ENCODE measurements at places on chromosomes 3 and 15. TPM values are rescaled to one million over a fixed set of nuclear protein-coding genes. Genes with fewer than 3 reads are reported as not detected.

GRCh38 chr3:188729422-188729821 is 442.3 kb upstream of the TPRG1 start:
- no peak for DNase-seq

DNA sequence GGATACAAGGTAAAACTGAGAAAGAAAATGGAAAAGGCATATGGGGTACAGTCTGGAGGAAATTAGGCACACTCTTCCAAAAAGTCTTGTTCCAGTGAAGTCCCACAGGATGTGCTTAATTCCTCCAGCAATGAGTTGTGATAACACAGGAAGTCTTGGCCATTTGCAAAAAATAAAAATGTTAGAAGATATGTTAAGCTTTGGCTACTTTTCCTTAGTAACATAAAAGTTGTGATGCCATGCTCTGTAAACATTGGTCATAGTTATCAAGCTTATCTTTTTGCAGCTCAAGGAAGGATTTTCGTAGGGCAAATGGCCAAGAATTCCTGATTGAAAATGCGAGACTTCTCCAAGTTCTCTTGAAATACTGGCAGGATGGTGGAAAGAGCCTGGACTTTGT is 26.4 kb downstream of the LNP1 start:
- DNase-seq: no peak

GRCh38 chr3:72811571-72811970 is 36.7 kb downstream of the SHQ1 start:
- no peak for DNase-seq

DNA sequence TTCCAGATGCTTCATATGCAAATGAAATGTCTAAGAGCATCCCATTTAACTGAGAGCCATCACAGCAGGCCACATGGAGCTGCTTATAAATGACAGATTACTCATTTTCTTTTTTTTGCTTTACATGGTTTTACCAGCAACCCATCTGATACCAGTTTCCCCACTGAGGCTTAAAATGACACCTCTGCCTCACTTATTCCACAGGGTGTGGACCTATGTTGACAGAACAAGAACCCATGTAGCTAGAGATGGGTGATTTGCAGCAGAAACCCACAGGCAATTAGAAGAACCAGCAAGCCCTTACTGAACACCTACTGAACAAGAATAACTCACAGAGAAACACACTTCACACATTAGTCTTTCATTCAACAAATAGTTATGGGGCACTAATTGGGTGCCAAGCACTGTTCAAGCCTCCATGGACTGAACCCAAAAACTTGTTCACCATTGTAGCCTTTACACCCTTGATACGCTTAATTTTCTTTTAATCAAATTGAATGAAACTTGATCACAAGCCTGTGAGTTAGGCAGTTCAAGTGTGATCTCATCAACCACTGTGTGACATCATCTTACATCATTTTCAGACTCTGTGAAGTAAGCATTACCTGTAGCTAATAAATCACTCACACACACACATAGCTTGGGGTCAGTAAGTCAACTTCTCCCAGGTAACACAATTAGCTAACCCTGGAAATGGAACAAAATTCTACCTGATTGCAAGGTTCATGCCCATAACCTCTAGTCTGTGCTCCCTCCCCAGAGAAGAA is 45.4 kb downstream of the MAGI1 start:
- no peak for DNase-seq

DNA sequence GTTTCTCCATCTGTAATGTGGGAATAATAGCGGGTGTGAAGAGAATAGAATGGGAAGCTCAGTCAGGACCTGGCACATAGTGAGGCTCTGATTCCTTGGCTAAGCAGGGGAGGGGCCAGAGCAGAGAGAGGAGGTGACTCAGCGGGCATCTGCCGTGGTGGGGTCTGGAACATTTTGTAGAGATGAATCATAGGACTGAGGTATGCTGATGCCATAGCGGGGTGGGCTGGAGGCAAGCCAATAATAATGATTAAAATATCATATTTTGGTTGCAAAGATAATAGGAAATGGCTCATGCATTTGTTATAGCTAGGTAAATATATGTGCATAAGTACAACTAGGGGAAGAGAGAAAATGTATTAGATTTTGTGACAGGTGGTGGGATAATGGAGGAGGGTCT is 11.2 kb downstream of the TGM4 start:
- DNase-seq: peak; percentile 34

- DNase-seq: peak; percentile 10
Measured at GRCh38 chr3:80232760-80233159, 465.0 kb upstream of the ROBO1 start.

GRCh38 chr3:196636369-196637349 is 2.8 kb upstream of the NRROS start:
- DNase-seq: no peak

- DNase-seq: no peak
Measured at GRCh38 chr15:65206750-65207149, 4.5 kb downstream of the CILP start.

DNA sequence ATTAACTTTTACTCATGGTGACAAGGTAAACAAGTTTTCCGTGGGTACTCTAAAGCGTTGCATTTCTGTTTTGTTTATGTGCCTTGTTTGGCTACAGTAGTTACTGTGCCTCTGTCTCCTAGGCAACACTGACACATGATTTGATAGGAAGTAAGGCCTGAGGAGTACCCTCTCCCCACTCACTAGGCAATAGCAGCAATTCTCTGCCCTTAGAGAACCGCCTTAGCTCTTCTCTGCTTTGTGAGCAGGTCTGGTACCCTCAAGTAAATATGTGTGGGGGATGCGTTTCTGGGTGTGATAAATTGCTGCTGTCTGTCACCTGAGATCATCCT is at the start of gene IL5RA:
TSS of gene IL5RA (minus strand) at position 76 of the 332 bp plus-strand sequence. CDS start 5,390 bp downstream, outside the sequence.
- no peak for DNase-seq

GRCh38 chr3:157837336-157837735 is 268.9 kb downstream of the SHOX2 start:
- no peak for DNase-seq

DNA sequence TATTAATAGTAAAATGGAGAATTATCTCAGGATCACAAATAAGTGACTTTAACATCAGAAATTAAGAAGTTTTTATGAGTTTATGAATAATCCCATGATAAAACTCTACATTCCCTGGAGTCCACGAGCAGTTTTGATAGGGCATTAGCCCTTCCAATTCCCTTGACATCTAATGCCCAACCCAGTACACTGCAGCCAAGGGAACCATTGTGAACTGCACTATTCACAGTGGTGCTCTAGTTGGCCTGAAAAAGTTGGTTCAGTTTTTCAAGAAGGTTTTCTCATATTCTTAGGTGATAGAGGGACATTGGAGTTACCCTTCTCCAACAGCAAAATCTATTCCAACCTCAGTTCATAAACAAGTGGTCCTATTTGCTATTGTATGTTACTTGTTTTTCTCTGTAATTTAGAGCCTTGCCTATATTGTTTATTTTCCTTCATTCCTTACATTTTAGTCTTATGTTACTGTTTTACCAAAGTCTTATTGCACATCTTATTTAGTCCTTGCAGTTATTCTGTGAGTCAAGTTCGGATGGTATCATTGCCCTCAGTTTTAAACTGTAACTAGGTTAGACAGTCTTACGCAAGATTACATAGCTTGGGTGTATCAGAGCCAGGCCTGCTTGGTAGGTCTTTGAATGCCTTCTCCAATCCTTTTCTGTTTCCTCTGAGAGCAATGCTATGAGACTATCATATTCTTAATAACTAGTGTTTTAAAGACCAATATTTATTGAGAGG is 57.9 kb upstream of the SAMMSON start:
- DNase-seq: no peak

DNA sequence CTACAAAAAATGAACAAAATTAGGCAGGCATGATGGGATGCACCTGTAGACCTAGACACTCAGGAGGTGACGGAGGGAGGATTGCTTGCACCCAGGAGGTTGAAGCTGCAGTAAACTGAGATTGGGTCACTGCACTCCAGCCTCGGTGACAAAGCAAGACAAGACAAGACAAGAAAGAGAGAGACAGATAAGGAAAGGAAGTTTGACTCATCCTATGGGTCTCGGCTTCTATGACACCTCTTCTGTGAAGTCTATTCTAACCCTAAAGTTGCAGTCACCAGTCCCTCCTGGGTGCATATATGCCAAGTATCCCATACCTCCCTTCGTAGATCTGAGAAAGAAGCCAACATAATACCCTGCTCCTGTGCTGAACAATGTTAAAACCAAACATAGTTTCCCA is 7.9 kb upstream of the ZMAT3 start:
- no peak for DNase-seq

DNA sequence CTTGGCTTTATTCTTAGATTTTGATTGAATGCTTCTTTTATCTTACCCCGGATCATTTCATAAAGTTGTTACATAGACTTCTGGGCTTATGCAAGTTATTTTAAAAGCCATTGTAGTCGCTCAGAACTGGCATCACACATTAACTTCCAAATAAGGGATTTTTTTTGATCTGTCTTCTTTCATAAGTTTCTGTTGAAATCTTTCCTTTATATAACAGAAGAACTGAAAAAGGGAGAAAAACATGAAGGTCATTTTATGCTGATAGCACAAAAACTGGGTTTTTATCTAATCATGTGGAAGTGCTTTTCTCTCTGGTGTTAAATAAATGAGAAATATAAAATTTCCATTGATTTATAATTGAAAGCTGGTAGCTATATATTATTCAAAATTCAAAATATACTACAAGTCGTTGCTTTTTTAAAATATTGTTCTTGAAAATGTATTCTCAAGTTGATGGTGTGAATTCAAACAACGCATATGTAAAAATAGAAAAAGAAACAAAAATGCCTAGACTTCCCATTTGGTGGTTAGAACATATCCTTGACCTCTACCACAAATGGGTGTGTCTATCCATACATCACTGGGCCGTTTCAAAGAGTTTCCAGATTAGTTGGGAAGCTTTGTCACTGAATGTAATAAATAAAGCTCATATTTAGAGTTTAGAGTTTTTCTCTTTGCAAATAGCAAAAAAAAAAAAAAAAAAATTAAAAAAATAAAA is 258.3 kb upstream of the ZPLD1 start:
- no peak for DNase-seq

GRCh38 chr3:156665291-156665690 is 9.1 kb upstream of the TIPARP start:
- no peak for DNase-seq

GRCh38 chr3:13281507-13282357 is 138.4 kb downstream of the NUP210 start:
- peak; percentile 69 for DNase-seq

DNA sequence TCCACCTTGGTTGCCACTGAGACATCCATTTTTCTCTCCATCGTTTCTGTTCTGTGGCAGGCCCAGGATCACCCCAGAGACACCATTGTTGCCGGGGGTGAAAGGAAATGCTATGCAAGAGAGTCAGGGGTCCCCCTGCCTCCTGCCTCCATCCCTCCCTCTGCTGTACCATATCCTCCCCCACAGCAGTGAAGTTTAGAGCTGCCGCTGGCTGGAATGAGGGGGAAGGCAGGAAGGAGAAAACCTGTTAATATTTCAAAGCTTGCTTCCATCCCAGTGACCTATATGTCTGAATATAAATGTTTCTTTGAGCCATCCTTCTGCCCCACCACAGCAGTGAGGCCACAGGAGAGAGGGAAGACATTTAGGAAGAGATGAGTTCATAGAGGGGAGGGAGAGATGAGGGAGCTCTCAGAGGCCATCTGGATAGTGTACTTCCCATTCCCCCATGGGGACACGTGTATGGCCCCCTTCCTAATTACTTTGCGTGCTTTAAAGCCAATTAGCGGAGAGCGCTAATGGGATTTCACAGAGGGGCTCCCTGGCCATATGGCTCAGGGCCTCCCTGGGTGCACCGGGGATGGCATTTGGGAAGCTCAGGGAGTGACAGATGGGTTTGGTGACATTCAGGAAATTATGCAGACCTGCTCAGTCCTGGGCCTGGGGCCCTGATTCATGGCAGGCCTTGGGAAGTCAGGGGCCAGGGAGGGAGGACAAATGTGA is 40.4 kb upstream of the CHRNB4 start:
- DNase-seq: no peak

DNA sequence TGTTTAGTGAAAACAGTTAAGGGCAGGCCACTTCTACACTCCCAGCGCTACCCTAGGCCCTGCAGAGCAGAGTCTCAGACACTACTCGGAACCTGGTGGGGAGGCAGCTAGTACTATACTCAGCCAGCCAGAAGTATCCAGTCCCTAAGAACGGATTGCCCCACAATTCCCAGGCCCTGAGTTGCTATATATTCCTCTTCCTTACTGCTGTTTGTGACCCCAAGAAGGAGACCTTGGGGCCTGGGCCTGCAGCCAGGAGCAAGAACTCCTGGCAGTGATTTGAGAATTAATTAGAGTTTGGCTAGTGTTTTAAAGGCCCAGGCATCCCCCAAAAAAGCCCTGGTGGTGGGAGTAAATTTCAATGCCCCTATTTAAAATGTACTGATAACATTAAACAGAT is 87.7 kb downstream of the RBPMS2 start:
- DNase-seq: no peak

- DNase-seq: no peak
Measured at GRCh38 chr3:13161771-13162535, 88.7 kb upstream of the IQSEC1 start.

GRCh38 chr15:87639305-87640011 is 617.1 kb downstream of the NTRK3 start:
- DNase-seq: no peak

DNA sequence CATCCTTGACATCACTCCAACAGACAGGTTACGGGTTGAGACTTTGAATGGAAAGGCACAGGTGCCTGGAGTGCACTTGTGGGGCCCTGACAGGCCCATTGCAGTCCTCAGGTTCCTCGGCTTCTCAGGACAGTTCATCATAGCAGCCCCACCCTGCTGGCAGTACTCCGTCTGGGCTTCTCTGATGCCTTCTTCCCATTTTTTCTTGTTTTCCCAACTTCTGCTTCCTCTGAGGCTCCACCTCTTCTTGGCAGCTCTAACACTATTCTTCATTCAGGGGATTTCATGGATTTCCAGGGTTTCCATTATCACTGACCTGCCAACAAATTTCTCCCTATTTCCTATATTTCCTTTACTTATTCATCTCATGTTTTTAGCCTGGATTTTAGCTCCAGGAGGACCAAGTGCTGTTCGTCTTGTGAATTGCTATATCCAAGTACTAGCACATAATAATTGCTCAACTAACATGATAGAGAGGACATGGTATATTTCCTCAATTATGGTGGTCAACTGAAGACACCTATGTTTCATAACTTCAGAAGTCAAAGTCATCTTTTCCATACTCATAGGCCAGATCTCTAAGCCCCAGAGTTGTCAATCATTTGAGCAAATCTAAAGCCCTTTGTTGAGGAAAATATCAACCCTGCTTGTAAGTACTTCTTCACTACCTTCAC is 16.2 kb downstream of the NCEH1 start:
- no peak for DNase-seq

GRCh38 chr3:3355442-3355841 is 176.0 kb upstream of the CRBN start:
- no peak for DNase-seq

- peak; percentile 9 for DNase-seq
Measured at GRCh38 chr3:145639875-145640274, 521.1 kb downstream of the PLOD2 start.

GRCh38 chr3:194964809-194965208 is 279.1 kb downstream of the FAM43A start:
- DNase-seq: no peak

LAMB2 gene
- 619 TPM for polyA plus RNA-seq

ZNF80 gene
- polyA plus RNA-seq: not detected

OXNAD1 gene
- polyA plus RNA-seq: 9.9 TPM

SIDT1 gene
- not detected for polyA plus RNA-seq

DNASE1L3 gene
- 1.7 TPM for polyA plus RNA-seq

IL17RE gene
- polyA plus RNA-seq: 36.3 TPM

UBE2Q2 gene
- 10.6 TPM for polyA plus RNA-seq

TYRO3 gene
- polyA plus RNA-seq: 43.6 TPM

GATA2 gene
- polyA plus RNA-seq: 3.5 TPM

SLC12A1 gene
- not detected for polyA plus RNA-seq

POC1A gene
- 14.6 TPM for polyA plus RNA-seq
